ENCODE measurements at places on chromosomes 4 and X.

GRCh38 chrX:103647630-103648029, 18.9 kb downstream of the TCEAL1 start:
- DNase-seq, result no peak

DNA sequence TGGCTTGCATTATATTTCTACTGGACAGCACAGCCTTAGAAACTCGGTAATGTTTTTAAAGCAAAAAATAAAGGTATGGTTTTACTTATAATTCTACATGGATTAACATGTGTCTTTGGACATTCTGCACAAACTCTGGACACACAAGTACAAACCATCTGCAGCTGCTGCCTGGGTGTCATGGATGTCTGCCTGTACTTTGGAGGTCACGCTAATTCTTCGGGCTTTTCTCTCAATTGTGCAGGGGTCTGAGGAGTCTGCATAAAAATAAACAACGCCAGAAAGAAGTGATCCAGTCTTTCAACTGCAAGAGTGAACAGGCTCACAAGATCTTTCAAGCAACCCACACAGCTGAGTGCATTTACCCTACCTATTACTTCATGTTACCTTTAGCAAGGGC, 55.2 kb downstream of the TAB3 start:
- no peak for DNase-seq

DNA sequence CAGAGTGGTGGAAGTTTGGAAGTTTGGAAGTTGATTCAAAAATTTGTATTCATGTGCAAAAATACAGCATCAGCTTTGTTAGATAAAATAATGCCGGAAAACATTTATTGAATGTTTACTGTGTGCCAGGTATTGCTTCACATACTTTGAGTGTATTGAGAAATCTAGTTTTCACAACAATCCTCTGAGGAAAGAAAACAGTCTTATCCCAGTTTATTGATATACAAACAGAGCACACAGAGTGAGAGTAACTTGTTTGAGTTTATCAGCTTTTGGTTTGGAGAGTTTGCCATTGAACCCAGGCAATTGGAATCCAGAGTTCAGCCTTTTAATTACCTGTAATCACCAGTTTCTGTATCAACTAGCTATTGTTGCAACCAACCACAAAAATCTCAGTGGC, 127.2 kb upstream of the RPS6KA3 start:
- DNase-seq, result no peak

GRCh38 chr4:82491251-82491960, 61.0 kb downstream of the ENOPH1 start:
- no peak for DNase-seq

DNA sequence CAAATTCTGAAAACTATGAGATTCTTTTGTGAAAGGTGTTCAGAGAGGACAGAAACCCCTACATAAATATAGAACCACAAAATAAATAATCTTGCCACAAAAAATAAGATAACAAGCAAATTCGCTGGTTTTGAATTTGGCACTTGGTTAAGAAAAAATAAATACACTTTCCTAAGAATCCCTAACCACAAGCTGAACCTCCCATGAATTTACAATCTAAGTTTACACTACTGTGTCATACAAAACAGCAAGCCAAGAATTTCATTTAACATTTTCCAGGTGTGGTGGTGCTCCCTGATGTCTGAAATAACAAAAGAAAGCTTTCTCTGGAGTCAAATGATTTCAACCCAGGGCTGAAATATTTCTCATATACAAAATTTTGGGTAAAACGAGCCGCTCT, 121.0 kb downstream of the KCNIP4 start:
- peak; percentile 5 for DNase-seq

DNA sequence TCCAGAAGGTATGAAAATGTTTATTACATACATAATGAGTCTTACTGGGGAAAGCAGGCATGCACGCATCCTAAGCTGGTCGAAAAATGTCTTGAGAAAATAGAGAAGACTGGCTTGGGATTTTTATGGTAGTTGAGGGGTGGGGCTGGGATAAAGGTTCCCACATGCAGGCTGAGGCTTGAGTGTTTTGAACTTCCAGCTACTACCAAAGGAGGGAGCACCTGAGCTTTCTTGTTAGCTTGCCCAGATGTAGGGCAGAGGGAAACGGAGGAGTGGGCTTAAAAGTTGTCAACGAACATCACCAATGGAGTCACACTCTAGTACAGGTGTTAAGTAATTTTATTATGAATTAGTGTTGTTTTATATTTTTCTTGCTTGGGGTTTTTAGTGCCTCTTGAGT, 39.6 kb upstream of the SRPX start:
- peak; percentile 50 for DNase-seq

DNA sequence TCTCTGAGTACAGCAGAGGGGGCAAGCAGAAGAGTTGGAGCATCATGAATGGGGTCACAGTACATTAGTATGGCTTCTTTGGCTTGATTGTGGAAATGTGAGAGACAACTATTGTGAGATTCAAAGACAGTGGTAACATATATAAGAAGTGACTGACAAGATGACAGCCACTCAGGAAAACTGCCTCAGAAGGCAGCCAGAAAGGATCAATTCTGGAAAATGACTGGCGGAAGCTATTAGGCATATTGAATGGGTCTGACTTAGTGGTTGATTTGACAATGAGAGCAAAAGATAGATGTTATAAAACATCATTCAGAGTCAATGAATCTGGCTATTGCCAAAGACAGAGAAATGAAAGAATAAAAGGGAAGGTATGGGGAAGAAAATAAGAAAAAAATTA, 345.5 kb upstream of the MAGEB2 start:
- DNase-seq, result no peak

DNA sequence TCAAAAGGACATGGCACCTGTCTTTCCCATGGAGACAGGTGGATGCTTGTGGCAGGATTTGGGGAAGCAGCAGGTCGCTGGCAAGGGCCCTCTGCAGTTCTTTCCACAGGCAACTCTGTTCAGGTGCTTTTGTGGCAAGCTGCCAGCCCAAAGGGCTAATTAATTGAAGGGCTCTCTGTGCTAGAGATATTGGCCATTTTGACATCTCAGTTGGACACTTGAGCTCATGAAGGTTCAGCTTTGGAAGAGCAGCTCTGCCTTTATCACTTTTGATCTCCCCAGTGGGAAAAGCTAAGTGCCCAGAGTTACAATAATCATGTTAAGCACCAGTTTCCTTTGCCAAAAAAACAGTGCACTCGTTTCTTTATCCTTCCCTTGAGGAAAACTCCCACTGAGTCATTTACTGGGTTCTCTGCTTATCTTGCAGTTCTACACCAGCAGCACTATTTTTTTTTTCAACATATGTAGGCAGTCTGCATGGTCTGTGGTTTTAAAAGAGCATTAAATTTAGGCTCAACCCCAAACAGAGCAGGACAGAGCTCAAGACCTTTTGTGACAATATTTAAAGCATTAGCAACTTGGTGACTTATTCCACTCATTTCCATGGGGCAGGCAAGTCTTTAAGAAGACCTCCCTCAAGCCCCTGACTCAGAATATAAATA, 336.4 kb upstream of the RASGEF1B start:
- DNase-seq, result no peak

- peak; percentile 1 for DNase-seq
Measured at GRCh38 chr4:22014222-22014741, 65.7 kb upstream of the KCNIP4 start.

DNA sequence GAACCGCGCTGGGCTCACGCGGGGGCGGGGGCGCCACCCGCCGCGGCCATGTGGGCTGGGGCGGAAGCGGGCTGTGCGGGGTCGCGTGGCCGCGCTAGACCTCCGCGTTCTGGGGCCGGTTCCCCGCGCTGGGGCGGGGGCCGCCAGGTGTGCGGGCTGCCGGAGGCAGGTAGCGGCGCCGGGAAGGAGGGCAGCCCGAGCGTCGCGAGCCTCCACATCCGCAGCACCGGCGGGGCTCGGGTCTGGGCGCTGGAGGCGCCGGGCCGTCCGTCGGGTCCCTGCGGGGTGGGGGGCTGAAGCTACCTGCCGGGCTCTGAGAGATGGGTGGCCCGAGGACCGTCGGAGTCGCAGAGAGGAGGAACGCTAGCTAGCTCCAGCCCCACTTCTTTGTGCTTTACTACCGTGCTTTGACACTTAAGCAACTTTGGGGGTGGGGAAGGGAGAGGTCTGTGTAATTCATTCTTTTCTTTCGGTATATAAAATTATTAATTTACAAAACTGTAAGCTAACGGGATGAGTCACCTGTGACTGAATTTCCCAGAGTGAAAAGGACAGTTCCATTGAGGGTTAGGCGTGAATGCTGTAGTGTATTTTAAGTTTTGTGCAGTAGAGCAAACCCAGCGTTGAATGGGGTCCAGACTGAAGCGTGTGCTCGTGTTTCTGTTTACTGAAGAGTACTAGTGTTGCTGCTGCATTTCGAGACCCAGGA, 689 bp downstream of the METAP1 start:
- peak; percentile 52 for DNase-seq

GRCh38 chrX:94454606-94455005, 780.6 kb downstream of the FAM133A start:
- no peak for DNase-seq

DNA sequence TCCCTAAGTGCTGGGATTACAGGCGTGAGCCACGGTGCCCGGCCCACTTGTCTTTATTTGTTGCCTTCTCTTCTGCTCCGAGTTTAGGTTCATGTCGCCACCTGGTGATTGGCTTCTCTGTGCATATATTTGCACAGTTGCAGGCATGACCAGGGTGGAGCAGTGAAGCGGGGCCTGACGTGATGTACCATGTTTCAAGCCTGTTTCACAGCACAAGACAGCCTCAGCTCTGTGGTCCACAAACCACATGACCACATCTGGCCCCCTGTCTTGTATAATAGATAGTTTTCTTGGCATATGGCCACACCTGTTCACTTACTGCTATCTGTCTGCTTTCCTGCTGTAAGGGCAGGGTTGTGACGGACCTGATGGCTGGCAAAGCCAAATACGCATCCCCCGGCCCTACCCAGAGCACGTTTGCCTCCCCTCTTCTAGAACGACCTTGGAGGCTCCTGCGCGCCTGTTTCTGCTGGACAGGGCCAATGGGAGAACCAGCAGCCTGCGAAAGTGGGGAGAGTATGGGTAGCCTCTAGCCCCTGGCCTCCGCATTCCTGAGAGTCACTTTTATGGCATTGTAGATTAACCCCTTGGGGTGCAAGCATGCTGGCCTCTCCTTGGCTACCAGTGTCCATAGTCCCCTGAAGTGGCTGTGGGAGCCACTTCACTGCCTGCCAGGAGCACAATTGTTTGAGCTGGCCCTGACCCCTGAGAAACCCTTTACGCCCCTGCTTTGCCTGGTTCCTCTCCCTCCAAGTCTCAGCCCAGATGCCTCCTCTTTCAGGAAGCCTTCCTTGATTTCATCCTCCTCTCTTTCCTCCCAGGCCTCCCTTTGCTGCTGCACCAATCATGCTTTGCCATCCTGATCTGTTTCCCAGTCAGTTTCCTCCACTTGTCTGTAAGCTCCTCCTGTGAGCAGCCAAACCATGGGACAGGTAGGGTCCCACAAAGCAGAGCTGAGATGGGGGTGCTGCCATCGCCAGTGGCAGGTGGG, 6.0 kb upstream of the SH3TC1 start:
- DNase-seq, result peak; percentile 46

- peak; percentile 8 for DNase-seq
Measured at GRCh38 chrX:136710325-136710951, 62.5 kb downstream of the CD40LG start.

DNA sequence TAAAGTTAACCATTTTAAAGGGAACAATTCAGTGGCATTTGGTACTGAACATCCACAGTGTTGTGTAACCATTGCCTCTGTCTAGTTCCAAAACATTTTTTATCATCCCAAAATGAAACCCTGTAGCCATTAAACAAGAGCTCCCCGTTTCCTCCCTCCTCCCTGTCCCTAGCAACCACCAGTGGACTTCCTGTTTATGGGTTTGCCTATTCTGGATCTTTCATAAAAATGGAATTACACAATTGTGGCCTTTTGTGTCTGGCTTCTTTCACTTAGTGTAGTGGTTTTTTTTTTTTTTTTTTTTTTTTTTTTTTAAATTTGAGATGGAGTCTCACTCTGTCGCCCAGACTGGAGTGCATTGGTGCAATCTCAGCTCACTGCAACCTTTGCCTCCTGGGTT, 11.6 kb downstream of the RBMX2 start:
- DNase-seq, result no peak

DNA sequence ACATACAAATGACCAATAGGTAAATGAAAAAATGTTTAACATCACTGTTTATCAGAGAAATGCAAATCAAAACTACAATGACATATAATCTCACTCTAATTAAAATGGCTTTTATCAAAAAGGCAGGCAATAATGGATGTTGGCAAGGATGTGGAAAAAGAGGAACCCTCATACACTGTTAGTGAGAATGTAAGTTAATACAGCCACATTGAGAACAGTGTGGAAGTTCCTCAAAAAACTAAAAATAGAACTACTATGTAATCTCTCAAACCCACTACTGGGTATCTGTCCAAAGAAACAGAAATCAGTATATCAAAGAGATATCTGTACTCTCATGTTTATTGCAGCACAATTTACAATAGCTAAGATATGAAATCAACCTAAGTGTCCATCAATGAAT, 165.9 kb upstream of the HHIP start:
- DNase-seq, result no peak

GRCh38 chr4:14695095-14695845, 307.0 kb upstream of the CPEB2 start:
- no peak for DNase-seq

- DNase-seq, result no peak
Measured at GRCh38 chr4:87540146-87541058, 11.2 kb upstream of the SPARCL1 start.

DNA sequence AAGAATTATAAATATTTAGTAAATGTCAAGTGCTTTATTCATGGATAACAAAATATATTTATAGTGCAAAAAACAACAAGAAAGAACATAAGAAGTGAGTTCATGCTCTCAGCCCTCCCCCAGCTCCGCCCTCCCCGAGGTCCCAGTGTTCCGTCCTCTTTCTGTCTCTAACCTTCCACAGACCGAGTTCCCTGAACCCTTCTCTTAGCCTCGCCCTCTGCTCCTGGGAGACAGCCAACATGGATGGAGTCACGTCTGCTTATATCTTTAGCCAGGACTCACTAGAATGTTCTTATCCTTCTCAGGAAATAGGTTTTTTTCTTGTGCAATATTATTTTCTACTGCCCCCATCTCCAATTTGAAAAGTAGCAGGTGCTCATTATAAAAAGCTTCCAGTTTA, 40.1 kb upstream of the HELT start:
- no peak for DNase-seq

GRCh38 chrX:110341189-110342035, 17.2 kb upstream of the RTL9 start:
- DNase-seq, result peak; percentile 88

GRCh38 chrX:10110316-10110935, 46.3 kb upstream of the CLCN4 start:
- no peak for DNase-seq
